ENCODE measurements at places on chromosomes 5 and 9. TPM values are rescaled to one million over a fixed set of nuclear protein-coding genes. Genes with fewer than 3 reads are reported as not detected.

DNA sequence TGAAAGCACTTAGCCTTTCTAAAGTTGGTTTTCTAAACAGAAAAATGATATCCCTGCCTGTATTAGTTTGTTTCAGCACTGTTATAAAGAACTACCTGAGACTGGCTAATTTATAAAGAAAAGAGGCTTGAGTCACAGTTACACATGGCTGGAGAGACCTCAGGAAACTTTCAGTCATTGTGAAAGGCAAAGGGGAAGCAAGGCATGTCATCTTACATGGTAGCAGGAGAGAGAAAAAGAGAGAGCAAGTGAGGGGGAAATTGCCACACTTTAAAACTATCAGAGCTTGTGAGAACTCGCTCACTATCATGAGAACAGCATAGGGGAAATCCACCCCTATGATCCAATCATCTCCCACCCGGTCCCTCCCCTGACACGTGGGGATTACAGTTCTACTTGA, 64.9 kb downstream of the FAM170A start:
- no peak for DNase-seq

DNA sequence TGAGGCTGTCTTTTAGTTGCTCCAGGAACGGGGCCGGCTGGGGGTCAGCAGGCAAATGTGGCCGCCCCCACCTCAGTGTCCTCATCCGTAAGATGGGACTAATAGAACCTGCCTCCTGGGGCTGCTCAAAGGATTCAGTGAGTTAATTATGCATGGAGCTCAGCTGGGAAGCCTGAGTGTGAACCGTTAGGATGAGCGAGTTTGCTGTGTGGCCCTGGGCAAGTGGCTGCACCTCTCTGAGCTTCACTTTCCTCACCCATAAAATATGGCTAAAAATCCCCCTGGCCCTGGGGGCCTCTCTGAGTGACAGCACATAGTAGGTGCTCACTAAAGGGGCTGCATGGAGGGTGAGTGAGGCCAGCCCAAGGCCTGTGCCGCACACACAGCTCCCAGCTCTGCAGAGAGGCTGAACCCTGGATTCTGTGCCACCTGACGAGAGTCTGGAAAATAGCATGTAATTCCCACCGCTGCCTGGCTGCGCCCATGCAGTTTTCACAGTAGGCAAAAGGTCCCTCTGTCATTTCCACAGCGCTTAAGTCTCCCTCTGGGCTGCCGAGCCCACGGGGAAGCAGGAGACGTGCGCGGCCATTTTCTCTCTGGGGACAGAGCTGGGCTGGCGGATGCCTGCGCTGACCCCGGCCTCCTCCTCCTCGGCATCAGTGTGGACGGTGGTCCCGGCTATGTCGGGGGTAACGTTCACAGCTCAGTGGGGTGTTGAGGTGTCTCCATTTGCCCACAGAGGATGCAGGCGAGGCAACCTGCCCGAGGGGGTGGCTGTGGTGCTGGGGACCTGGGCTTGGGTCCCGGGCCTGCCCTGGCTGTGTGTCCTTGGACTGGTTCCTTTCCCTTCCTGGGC, 18.2 kb downstream of the ASS1 start:
- DNase-seq, result no peak

The CCDC69 gene
- polyA plus RNA-seq, result 2.1 TPM

The GALNT10 gene
- polyA plus RNA-seq, result 118 TPM

GRCh38 chr5:133497608-133498348, 114.6 kb downstream of the FSTL4 start:
- no peak for DNase-seq

GRCh38 chr9:122197882-122198281, 30.9 kb downstream of the LHX6 start:
- DNase-seq, result no peak

Measured in A549 (cell line).